ENCODE measurements at places on chromosomes 11 and 22. TPM values are rescaled to one million over a fixed set of nuclear protein-coding genes. Genes with fewer than 3 reads are reported as not detected.
A peak's percentile ranks its signal among the peaks of the same experiment; 100 is the strongest.

DNA sequence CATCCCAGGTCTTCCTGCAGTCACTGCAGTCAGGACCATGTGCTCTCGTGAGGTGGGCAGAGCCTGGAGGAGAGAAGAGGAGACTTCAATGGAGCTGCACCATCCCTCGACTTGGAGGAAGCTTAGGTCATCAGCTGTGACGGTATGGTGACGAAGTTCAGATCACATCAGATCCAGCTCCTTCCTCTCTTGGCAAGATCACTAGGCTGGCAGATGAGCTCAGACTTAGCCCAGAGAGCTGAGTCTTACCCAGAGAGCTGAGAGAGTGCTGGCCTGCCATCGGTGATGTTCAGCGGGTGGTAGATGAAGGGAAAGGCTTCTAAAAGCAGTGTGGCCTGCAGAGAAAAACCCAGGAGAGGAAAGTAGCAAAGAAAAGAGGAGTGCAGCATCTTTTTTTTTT, 1.8 kb upstream of the SLC15A3 start:
- DNase-seq: no peak

DNA sequence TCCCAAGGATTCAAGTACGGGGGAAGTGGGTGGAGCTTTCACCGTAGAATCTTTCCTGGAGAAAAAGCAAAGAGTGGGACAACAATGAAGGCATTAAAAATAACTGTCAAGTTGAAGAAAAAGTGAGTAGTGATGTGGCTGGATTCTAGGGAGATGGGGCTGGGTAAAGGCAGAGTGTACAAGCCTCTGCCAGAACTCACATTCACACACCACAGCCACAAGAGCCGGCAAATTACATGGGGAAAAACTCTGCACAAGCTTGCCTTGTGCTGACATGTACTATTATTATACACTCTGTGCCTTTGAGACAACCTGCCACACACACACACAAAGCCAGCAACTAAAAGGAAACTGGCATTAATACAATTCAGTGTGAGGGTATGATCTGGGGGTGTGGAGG, 182.6 kb downstream of the LARGE1 start:
- DNase-seq: no peak

DNA sequence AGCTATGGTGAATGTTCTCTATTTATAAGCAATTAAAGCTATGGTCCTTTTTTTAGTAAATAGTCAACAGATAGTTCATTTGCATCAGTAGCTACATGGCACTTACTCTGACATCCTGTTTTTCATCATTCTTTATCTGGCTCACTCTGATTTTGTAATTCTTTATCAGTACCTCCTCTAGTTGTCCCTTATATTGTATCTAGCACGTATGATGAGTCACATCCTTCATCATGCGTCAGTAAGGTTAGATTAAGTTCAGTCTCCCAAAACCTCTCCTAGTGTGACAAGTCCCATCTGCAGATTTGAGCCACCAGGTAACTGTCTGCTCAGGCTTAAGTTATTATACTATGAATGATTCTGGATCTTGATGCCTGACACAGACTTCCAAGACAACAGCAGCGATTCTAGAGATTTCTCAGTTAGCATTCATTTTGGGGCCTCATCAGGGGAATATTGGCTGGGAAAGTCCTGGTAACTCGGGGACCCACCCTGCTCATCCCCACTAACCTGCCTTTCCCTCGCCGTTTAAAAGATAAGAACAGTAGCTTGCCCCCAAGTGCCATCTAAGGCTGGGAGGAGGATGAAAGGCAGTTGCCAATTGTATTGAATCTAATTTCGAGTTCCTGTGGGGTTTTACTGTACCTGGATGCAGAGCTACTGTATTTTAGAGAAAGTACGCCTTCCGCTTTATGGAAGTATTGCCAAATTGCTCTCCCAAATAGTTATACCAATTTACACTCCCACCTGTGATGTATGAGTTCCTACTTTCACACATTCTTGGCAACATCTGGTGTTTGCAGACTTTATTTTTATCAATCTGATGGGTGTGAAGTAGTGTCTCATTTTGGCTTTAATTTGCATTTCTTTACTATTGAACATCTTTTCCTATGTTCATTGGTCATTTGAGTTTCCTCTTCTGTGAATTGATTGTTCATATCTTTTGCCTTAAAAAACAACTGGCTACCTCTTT, 55.9 kb downstream of the ZC3H12C start:
- peak; percentile 8 for DNase-seq

GLYAT gene
- total RNA-seq: not detected

Measured in PC-9 (cell line).